ENCODE measurements at places on chromosomes 12 and 14.
A peak's percentile ranks its signal among the peaks of the same experiment; 100 is the strongest.

DNA sequence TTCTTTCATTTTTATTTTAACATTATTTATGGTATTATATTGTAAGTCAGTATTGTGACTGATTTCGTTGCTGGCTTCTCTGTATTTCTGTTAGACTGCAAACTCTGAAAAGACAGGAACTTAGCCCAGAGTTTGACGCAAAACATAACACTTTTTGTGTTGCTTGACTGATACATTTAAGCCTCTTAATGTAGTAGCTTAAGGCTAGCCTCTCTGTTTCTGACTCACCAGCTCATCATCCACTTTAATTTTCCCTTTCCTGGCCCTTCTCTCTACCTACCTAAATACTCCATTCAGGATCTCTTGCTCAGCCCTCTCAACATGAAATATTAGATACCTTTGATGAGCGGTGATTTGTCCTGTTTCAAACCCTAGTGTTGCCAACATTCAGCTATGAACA lies 420.6 kb downstream of the LRFN5 start:
- DNase-seq: no peak

- DNase-seq: no peak
These were observed 105.3 kb upstream of the TBX3 start for GRCh38 chr12:114789276-114789675.

DNA sequence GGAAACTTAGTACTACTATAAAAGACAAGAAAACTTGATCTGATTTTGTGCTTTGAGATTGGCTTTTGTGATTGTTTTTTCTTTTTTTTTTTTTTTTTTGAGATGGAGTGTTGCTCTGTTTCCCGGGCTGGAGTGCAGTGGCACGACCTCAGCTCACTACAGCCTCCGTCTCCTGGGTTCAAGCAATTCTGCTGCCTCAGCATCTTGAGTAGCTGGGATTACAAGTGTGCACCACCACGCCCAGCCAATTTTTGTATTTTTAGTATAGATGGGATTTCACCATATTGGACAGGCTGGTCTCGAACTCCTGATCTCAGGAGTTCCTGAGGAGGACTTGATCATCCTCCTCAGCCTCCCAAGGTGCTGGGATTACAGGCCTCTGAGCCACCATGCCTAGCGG lies 26.4 kb downstream of the AEBP2 start:
- DNase-seq: no peak

DNA sequence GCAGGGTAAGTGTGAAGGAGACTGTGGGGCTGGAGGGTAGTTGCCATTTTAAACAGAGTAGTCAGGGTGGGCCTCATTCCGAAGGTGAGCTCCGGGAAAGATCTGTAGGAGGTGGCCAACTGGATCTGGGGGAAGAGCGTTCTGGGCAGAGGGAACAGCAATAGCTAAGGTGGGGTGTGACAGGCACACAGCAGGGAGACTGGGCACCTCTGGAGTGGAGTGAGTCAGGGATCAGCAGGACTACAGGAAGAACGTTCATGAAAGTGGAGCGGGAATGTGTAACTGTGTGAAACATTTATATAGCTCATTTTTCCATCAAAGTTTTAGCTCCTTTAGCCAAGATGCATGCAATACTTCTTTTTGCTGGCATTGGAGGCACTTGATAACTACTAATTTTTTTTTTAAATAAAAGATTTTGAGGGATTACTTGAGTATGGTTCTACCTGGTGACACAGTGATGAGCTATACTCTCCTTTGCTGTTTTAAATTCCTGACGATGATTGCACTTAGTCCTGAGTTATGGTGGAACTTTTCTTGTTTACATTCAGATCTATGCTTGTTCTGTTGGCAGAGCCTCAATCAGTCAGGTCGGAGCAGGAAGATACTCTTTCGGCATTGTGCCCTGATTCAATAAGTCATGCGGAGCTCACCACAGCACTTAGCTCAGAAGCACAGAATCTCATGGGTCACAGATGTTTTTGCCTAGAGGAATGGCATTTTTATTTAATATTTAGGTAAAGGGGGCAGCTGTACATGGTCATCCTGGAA lies 106.4 kb downstream of the WIF1 start:
- DNase-seq: no peak

- peak; percentile 67 for DNase-seq
These were observed 8.3 kb upstream of the MTA1 start for GRCh38 chr14:105411017-105411941.

GRCh38 chr12:110564471-110564991 lies 18.6 kb downstream of the PPTC7 start:
- DNase-seq: no peak

- DNase-seq: no peak
These were observed 116.7 kb downstream of the PRKCH start for GRCh38 chr14:61438036-61438435.

DNA sequence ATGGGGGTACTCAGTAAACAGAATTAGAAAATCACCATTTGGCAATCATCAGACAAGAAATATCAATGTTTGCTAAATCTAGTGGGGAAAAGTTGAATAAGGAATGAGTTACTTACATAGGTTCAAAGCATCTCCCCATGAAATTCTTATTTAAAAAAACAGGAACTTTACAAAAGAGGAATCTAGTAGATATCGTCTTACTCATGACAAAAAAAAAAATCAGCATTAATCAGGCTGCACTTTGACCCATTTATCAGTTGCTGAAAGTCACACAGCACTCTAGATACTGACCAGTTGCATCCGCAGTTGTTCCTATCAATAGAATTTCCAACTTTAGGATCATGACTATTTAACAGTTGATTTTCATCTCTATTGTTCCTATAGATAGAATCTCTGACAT lies 5.8 kb upstream of the DICER1 start:
- no peak for DNase-seq

DNA sequence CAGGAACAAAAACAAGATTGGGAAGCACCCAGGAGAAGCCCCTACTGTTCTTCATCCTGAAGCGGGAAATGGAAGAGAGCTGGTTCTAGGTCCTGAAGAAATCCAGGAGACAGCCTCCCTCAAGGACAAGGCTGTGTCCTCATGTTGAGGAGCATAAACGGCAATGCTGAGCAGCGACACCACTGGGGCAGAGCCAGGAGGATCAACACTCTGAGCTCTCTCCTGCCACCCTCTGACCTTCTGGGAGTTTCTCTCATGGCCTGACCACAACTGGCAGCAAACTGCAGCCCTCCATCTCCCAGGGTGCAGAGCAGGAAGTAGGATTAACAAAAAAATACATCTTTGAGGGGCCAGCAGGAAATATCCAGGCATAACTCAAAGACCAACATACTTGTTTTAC lies 1292.2 kb upstream of the TMEM132C start:
- DNase-seq: no peak

- DNase-seq: peak; percentile 52
These were observed 3.6 kb upstream of the NINJ2 start for GRCh38 chr12:666766-667308.

DNA sequence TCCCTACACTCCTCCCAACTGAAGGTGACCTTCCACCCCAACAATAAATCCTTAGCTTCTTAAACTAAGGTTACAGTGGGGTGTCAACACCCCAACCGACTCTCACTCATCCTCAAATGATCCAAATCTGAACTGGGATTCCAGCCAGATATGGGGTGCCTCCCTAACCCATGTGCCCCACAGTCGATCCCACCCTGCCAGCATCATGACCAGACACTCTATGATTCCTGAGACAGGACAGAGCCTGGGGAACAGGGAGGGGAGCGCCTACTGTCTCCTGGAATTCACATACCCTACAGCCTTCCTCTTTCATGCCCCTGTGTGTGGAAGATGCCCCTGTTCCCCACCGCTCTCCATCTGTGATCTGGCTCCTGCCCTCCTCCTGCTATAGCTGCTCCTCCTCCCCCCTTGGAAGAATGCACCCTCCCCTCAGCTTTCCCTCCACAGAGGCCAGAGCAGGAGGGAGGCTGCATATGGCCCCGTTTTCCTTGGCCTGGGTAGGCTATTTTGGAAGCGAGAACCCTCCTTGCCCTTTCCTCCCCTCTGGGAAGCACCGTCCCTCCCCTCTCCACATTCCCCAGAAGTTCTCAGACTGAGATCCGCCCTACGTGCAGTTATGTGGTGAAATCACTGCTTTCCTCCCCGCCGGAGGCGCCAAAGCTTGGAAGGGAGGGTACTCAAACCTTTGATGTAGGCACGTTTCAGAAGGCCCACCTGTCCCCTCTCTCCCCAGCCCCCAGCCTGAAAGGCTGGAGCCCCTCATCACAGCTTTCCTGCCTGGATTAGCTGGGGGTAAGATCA lies 48.0 kb downstream of the SMUG1 start:
- no peak for DNase-seq

DNA sequence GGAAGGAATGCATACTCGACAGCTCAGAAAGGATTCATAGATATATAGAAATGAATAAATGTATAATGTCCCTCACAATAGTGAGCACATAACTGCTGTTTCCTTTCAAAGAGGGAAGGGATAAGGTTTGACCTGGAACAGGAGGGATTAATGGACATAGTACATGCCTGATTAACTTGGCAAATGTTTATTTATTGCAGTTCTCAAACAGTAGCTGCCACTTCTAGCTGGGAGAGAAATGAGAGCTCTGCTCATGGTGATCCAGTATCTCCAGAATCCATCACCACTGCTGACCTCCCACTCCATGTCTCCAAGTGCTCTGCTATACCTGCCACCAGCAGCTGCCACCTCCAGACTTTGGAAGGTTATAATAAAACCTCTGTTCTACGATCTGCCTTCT lies 108.1 kb downstream of the LRIG3 start:
- no peak for DNase-seq

GRCh38 chr12:96091833-96092232 lies 56.4 kb upstream of the LTA4H start:
- no peak for DNase-seq

GRCh38 chr14:52349731-52350130 lies 35.6 kb downstream of the PTGER2 start:
- DNase-seq: no peak

DNA sequence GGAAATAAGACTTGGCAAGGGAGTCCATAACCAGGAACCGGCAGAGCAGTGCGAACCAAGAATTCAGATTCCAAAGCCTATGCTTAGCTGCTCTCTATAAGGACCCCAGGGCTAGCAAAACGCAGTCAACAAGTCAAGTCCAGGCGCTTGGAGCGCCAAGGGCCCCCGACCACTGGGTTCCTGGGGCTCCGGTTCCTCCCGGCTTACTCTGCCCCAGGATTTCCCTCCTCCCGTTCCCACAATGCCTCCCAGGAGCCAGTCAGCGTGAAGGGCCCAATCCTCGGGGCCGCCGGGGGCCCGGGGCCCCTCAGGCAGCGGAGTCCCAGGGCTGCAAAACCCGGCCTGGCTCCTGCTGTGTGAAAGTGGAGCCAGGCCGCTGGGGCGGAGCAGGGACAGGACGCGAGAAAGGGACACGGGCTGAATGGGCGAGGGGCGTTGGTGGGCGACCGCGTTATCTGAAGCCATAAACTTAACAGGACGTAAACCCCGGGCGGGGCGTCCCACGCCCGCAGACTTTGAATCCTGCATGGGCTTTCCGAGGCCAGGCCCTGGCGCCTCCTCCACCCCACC lies 1.5 kb downstream of the KRT8 start:
- peak; percentile 68 for DNase-seq
